ENCODE measurements at places on chromosomes 5 and 9.
A peak's percentile ranks its signal among the peaks of the same experiment; 100 is the strongest.

GRCh38 chr5:1265026-1265425, 29.8 kb downstream of the TERT start:
- DNase-seq = no peak

DNA sequence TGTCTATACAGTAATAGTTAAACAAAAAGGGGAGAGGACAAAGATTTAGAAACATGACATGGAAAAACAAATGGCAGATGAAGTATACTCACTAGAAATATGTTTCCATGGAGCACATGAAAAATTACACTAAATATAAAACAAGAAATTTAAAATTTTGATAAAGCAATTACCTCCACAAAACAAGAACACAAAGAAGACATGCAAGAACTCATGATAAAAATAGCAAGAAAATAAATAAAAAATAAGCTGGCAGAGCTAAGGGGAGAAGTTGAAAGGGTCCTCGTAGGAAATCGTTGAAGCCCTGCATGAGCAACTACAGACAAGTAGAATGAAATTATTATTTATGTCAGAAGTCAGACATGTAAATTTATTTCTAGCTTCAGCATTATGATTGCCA, 22.6 kb upstream of the TMEM171 start:
- no peak for DNase-seq

DNA sequence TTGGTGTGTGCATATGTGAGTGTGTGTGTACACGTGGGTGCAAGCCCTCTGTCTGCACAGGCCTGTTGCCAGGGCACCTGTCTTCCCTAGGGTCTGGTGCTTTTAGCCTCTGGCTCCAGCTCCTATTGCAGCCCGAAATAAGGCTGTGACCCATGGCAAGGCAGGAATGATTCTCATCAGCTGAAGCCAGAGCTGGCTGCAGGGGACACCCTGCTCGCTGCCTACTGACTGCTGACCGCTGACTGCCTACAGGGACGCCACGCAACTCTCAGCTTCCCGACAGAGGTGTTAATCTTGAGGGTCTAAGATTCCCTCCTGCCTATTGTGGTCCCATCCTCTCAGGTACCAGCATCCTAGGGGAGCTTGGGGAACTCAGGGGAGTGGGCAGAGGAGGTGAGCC, at the start of gene MYOZ3:
MYOZ3 (plus strand) TSS at position 166 of the 400 bp plus-strand sequence. CDS start 1,691 bp downstream, outside the sequence.
- no peak for DNase-seq

- no peak for DNase-seq
These were observed 255.8 kb downstream of the NTRK2 start for GRCh38 chr9:84925225-84925872.

- DNase-seq = no peak
These were observed 101.4 kb downstream of the RALGPS1 start for GRCh38 chr9:127015921-127016512.

DNA sequence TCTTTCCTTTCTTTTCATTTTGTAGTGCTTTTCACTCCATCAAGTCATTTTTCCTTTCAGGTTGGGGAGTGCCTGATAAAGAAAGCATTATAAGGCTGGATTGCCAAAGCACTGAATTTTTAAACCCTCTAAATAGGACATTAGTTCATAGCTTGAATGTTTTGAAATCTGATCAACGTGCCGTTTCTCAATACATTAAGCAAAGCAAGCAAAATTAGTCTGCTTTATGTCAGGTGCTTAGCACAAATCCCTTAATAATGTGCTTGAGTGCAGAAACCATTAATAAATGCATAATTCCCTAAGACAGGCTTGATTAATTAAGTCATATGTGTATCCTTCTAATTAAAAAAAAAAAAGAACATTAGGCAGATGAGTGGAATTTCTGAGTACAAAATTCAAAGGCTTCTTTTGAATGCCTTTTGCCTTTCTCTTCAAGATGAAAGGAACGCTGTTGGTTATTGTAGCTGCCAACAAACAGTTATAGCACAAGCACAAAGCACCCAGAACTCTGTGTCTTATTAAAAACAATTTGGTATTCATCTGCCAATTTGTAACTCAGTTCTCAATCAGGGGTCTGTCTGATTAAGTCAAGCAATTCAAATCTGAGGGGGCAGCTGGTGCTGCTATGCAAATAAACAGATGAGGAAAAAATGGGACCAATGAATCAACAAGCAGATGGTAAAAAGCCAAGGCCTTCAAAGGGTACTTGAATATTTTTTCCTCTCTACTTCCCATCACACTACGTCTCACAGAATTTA, 233.7 kb downstream of the TLE1 start:
- no peak for DNase-seq

DNA sequence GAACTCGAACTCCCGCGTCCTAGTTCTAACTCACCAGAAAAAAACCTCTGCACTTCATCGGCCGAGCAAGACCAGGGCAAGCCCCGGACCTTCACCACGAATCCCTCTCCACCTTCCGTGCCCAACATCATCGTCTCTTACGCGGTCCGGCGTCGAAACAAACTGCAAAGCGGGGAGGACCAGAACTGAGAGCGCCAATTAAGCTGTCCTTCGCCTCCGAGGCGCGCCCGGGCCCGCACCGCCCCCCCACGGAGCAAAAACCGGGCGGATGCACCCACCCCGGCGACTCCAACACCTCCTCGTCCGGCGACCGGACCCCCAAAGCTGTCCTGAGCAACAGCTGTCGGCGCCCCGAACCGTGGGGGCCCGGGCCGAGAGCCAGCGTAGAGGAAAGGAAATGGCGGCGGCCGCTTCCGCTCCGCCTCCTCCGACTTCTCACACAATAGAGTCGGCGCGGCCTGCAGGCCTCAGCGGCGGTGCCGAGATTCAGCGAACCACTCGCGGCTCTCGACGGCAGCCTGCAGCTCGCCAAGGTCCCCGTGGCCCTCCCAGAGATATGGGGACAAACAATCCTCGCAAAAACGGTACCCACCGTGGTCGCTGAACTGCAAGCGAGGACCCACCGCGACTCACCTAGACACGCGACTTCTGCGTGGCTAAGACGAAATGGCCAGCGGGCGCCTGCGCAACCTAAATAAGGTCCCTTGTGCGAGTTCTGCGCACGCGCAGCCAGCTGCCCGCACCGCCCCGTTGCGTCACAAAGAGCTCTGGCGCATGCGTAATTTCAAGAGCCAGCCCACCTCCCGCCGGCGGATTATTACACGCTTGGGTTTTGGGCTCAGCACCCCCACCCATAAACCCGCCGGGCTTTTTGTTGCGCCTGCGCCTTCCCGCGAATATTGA, at the start of gene HNRNPH1:
HNRNPH1 (minus strand) TSS at position 669 of the 903 bp plus-strand sequence; CDS start at position 131, 538 bp downstream.
- peak; percentile 99 for DNase-seq

GRCh38 chr5:153598099-153598498, 107.6 kb downstream of the GRIA1 start:
- no peak for DNase-seq

DNA sequence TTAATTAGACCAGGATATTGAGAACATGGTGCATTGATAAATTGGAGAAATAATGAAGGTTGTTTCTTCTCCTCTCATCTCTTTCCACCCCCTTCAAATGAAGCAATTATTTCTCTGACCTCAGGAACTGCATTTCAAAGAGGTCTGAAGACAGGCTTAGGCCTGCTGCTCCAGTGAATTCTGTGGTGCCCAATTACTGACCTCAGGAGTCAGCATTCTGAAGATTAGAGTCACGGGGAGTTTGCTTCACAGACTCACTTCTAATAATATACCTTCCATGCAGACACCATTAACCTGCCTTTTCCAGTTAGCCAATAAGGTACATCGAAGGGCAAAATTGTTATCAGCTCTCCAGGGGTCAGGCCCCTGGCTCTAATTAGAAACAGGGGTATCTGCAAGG, 270.9 kb downstream of the GAS1 start:
- no peak for DNase-seq

DNA sequence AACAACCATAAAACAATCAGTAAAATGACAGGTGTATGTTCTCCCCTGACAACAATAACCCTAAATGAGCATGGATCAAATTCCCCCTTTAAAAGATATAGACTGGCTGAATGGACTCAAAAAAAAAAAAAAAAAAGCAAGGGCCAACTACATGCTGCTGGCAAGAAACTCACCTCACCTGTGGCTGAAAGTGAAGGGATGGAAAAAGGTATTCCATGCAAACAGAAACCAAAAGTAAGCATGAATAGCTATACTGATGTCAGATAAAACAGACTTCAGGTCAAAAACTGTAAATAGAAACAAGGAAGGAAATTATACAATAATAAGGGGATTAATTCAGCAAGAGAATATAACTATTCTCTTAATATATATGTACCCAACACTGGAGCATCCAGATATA, 54.2 kb upstream of the SSBP2 start:
- no peak for DNase-seq

DNA sequence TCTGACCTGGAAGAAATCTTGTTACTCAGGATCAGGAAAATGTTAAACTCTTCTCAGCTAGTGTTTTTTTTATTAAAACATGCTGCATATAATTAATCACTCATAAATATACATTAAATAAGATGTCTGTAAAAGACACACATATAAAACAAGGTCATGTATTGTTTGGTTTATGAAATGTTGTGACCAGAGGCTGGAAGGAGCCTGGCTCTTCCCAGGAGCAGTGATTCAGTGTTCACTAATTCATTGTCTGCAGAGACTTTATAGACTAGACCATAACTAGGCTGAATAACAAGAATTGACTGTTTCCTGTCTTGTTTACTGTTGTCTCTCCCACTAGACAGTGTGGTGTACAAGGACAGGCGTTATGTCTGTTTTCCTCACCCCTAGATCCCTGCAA, 49.1 kb upstream of the ANKRD55 start:
- no peak for DNase-seq

GRCh38 chr5:16713386-16713928, 96.7 kb upstream of the RETREG1 start:
- peak; percentile 66 for DNase-seq

GRCh38 chr5:36041537-36041845, 25.2 kb downstream of the UGT3A2 start:
- DNase-seq = no peak

DNA sequence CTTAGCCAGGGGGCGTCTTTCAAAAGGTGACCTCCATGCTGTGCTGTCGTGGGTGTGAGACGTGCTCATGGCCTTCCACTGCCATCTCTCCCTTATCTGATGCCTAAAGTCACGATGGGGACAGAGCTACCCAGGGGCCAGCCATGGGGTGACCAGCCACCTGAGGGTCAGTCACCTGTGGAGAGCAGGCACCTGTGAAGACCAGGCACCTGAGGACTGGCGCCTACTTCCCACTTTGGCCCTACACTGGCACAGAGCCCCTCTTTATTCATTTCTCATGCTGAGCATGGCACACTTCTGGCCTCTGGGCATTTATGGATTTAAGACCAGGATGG, 6.4 kb upstream of the EXOC3 start:
- DNase-seq = no peak

- DNase-seq = peak; percentile 58
These were observed 2.4 kb downstream of the CCL28 start for GRCh38 chr5:43409809-43410271.

- DNase-seq = peak; percentile 78
These were observed 80.5 kb upstream of the EPB41L4B start for GRCh38 chr9:109401169-109401989.

GRCh38 chr5:151491062-151491461, 43.7 kb downstream of the SLC36A1 start:
- peak; percentile 34 for DNase-seq

- DNase-seq = no peak
These were observed 15.2 kb upstream of the RNU6ATAC start for GRCh38 chr9:134179595-134179917.

DNA sequence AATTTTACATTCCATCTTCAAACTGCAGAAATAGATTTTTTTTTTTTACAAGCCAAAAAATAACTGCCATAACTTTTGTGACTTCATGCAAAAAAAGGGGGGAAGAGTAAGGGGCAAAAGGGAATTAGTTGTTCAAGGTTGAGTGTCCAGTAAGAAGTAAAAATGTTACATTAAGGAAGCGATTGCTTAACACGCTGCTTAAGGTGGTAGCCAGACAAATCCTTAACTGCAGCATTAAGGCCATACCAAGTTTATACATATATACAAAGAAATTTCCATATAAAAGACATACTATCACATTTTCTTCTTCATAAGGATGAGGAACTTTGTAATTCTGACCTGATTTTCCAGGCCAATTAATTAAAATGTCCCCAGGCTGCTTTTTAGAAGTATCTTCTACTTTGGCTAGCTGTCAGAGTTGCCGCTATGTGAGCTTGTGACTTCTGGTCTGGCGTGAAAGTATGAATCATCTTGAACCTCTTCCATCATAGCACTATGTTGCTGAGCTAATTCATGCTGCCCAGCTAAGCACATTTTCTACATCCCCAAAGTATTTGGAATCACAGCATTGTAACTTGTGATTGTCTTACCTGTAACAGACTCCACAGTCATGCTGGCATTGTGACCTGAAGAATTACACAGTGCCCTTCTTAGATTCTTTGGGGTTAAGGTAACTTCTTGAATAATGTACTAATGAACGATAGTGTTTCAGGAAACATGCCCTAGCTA, 40.0 kb downstream of the G3BP1 start:
- DNase-seq = no peak

GRCh38 chr5:141941779-141942178, 16.2 kb downstream of the PCDH12 start:
- DNase-seq = no peak

DNA sequence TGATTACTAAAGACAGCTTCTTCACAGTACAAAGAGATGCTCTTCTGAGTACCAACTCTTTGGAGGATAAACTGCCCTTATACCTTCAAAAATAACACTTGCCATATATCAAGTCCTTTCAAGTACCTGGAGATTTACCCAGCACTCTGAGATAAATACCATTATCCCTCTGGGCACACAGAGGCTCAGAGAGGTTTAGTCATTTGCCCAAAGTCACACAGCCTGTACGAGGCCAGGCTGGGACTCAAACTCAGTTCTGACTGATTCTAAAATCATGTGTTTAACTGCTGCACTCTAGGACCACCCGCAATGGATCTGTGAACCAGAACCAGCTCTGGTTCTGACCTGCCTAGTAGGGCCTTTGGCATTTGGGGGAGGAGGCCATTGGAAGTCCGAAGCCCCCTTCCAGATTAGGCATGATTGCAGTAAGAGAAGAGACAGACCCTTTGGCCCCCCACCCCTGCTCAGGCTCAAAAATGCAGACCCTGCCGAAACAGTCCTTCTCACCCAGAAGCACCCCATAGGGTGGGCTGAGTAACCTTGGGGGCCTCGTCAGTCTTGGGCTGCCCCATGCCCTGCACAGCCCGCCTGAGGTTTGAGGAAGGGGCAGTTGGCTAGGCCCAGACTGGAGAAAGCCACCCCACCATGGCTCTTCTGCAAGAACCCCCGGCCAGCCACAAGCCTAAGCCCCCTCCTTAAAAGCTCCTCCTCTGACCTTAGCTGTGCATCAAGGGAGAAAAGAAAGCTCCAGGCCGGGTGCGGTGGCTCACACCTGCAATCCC, 32.8 kb upstream of the IL17B start:
- no peak for DNase-seq

DNA sequence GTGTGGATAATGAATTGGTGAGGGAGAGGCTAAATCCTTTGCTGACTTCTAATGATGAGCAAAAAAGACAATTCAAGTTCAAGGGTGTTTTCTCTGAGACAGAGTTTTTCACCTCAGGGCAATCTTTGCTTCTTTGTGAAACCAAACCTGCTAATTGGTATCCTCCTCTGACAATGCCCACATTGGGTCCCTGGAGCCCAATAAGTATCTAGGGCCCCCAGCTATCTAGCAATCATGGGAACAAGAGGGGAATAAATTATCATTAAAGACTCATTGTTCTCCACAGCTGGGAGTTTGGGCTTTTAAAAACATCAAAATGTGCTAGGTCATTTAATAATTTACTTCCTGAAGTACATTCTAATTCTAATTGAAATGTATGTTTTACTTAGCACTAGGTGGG, 227.3 kb downstream of the TMEM167A start:
- DNase-seq = peak; percentile 61

Measured in NCI-H1417 (cell line).